ENCODE measurements at places on chromosomes 7 and 10.

DNA sequence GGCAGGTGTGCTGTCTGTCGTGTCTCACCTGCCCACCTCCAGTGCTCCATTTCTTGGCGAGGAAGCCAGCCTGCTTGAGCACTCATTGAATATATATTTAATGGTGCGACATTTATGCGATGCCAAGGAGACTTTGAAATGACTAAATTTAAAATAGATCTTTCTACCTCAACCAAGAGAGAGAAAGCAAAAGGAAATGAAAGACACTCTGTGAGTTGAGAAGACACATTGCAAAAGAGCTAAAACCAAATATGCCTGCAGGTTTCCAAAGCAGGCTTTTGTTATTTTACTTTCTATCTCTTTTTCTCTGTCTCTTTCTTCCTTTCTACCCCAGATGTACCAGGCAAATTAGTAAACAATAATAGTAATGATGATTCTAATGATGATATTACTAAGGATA is 53.6 kb upstream of the AOAH start:
- DNase-seq = peak; percentile 19

DNA sequence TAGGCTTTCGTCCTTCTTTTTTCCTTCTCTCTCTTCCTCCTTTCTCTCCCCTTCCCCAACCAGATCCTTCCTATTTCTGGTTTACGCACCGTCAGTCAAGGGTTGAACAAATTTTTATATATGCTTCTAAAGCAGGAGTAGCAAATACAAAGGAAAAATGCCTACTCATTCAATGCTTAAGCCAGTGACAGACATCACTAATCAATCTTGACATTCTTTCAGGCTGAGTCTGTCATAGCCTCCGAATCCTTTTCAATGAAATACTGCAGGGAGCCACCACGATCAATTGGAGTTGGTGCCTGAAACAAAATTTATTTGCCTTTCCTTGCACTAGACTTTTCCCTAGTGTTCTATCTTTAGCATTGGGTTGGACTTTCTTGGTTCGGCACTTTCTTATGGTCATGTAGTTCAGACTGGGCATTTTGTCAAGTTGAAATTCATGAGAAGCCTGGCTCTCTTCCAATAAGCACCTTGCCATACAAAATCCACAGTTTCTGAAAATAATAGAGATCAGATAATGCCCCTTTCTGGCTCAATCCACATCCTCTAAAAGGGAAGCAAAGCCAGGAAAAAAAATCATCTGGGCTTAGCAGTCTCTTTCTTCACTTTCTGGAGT is 239.5 kb upstream of the PLXNA4 start:
- no peak for DNase-seq

- no peak for DNase-seq
Measured at GRCh38 chr7:84780158-84781124, 406.4 kb downstream of the SEMA3D start.

GRCh38 chr10:12873172-12873571 is 128.3 kb downstream of the CCDC3 start:
- DNase-seq = no peak

DNA sequence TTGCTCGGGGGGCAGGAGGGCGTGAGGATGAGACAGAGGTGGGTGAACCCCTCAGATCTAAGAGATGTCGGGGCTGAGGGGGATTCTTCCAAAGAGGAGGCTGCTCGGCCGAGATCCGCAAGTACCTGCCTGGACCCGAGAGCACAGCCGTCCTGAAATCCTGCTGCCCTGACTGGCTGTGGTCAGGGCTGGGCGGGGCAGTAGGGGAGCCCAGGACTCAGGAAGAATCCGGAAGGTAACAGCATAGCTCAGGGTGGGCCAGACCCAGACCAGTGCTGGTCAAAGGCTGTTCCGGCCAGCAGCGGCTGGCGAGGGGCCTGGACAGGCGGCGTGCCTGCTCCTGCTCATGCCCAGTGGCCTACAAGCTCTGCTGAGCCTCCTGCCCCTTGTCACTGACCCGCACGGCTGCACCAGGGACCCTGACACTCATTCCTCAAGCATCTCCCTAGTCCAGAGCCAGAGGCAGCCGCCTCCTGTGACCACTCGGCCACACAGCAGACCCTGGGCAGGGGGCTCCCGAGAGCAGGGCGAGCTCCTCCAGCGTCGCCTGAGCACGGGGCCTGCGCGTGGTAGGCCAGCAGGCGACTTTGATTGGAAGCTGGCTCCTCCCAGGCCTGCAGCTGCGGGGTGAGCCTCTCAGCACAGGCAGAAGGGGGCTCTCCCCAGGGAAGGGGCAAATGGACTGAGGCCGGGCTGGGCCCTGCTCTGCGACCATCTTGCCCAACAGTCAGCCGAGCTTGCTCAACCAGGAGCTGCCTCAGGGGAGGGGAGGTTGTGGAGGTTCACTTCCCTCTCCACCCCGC is 3.1 kb upstream of the ADAP1 start:
- DNase-seq = no peak

- no peak for DNase-seq
Measured at GRCh38 chr7:37356911-37357636, 91.6 kb downstream of the ELMO1 start.

DNA sequence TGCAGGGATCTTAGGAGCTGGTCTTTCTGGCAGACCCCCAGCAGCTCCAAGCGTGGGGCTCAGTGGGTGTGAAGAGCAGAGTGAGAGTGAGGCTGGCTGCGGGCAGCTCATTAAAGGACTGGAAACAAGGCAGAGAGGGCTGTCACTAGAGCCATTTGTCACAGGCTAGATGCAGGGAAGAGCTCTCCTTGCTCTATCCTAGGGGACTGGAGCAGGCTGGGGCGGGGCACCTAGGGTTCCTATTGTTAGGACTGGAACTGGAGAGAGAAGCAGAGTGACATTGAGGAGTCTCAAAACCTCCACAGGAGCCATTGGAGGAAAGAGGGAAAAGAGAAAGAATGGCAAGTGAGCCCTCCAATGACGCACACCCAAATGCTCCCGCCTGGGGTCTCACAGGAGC is 772 bp upstream of the DDC start:
- no peak for DNase-seq

GRCh38 chr10:85600026-85600743 is 766.4 kb downstream of the GRID1 start:
- no peak for DNase-seq

Data from NCI-H774 (cell line).